ENCODE measurements at places on chromosomes 7 and 10.

DNA sequence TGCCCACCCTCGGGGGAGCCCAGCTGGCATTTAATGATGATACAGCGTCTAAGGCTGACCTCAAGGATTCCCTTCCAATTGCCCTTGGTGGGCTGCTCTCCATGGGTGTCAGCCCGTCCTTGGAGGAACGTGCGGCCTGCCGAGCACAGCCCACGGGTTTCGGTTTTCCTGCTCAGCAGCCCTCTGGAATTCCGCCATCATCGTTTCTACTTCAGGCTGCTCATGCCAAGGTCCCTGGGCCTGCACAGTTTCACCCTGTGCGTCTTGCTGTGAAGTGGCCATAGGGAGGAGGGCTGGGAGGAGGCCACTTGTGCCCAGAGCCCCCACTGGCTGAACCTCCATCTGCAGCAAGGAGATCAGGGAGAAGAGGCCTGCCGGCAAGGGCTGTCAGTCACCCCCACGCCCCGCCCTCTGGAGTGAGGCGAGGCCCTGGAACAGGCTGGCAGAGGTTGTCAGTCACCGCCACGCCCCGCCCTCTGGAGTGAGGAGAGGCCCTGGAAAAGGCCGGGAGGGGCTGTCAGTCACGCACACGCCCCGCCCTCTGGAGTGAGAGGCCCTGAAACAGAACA, 82.8 kb downstream of the CHST15 start:
- no peak for DNase-seq

GRCh38 chr7:133805426-133805825, 321.7 kb upstream of the LRGUK start:
- DNase-seq: no peak

DNA sequence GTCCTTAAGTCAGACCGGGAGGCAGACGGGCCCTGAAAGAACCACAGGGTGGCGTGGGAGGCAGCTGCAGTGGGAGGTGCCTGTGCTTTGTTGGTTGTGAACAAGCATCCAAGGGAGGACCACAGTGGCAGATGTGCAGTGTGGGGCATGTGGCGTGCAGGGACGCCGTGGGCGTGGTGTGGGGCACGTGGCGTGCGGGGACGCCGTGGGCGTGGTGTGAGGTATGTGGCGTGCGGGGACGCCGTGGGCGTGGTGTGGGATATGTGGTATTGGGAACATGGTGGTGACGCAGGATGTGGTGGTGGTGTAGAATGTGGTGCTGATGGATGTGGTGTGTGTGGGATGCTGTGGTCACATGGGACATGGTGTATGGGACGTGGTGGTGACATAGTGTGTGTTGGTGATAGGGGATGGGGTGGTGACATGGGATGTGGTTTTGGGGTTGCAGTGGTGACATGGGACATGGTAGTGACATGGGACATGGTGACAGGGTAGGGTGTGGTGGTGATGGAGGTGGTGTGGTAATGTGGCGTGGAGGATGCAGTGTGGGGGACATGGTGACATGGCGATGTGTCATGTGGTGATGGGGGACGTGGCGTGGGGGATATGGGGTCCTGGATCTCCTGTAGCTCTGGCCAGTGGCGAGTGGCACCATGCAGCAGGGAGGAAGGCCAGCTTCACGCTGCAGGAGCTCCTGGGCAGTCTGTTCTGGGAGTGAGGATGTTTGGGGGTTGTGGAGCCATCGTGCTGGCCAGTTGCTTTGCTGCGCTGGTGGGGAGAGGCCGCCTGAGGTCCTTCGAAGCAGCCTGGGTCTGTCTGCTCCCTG, 78.8 kb downstream of the INPP5A start:
- no peak for DNase-seq

DNA sequence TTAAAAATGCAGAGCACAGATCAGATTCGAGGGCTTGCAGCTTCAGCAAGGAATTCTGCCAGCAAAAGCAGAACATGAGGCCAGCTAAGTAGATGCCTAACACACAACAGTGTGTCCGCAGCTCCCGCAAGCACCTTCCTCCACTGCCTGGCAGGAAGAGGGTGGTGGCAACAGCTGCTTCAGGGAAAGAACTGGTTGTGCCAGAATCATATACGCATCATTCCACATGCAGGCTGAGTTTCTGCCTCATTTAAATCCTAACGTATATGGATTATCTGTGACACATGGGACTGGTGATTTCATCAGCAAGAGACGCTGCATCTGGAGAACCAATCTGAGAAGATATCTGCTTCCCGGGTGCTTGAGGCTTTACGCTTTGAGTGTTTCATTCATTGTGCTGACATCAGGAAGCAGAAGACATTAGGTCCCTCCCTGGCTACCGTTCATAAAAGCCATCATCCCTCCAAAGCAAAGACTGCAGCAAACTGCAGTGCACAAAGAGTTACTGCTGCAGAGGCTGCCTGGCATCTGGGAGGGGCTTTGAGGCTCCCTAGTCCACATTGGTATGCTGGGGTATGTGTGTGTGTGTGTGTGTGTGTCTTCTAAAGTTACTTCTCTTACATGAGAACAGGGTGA, 78.8 kb downstream of the FAM13C start:
- DNase-seq: no peak

GRCh38 chr10:44070282-44070681, 314.6 kb downstream of the CXCL12 start:
- no peak for DNase-seq

DNA sequence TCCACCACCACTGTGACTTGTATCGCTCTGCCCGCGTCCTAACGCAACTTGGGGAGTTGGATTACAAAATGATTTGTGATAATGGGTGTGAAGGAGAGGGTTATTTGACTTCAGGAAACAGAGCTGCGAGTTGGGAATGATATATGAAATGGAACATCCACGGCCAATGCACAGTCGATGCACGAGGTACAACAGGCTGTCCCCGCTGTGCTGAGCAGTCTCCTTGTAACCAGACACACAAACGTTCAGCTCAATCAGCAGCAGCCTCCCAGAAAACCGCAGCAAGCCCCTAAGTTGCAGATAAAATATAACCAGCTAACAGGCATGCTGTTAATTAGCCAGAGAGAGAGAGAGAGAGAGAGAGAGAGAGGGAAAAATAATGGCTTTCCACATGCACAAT, 332.7 kb upstream of the MGMT start:
- no peak for DNase-seq

DNA sequence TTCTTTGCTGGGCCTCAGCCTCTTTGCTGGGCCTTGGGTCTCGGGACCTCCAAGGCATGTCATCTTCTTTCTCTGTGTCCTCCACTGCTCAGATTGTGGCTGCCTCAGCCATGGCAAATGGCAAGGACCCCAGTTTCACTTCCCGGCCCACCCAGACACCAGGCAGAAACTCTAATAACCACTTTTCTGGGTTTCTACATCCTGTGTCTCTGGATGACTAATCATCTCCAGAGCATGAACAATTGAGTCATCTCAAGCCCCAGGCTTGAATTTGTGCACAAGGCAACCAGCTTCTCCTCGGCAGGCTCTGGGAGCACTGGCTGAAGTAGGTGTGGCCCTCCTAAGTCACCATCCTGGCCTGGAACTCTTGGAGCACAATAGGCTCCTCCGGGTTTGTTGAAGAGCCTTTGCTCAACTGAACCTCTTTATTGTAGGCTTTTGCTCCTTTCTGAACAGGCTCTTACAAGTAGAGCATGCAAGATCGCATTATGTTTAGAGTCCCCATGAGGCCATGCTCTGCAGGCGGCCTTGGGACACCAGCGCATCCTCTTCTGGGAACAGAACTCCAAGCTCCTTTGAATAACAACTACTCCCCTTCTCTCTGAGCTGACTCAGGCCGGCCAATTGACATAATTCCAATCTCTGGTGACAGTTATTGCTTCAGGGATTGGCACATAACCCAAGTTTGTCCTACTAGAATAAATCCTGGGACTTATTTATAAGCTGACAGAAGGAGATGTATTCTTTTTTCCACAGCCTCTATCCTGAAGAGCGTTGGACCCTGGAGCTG, 218.1 kb downstream of the WDR11 start:
- no peak for DNase-seq

DNA sequence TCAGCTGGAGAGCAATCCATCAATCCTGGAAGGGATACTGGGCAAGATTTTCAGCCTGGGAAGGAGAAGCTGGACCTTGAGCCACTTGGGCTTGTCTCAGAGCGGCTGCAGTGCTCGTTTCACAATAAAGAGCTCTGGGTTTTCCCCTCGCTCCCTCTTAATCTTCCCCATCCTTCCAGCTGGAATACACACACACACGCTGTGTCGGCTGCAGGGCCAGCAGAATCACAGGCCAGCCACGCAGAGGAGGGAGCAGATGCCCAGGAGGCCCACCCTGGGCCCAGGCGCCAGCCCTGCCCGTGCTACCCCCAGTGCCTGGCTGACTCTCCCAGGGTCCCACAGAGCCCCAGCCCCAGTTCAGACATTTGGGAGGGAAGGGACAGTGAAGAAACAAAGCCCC, 255.1 kb downstream of the TNS3 start:
- DNase-seq: no peak

DNA sequence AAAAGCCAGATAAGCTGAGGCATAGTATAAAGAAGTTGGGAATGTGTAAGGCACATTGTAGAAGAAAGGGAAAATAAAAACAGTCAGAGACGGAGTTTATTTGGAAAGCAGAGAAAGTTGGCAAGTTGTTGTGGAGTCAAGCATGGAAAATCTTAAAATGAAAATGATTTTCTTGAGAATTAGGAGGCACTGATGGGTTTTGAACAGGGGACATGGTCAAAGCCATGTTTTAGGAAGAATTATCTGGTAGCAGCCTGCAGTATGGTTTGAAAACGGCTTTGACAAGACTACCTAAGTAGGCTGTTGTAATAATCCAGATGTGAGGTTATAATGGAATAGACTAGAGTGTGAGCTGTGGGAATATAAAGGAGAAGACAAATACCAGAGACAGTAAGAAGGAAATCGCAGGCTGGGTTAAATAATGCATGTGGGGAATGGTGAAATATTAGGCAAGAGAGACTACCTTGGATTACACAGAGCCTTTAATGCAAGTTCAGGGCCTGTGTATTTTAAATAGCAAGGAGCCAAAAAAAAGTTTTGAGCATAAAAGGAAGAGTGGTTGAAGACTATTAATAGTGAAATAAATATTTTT, 130.4 kb upstream of the MEOX2 start:
- DNase-seq: no peak

- no peak for DNase-seq
Measured at GRCh38 chr10:119673271-119673670, 22.1 kb downstream of the BAG3 start.

- DNase-seq: no peak
Measured at GRCh38 chr7:129617652-129618051, 6.1 kb downstream of the NRF1 start.

DNA sequence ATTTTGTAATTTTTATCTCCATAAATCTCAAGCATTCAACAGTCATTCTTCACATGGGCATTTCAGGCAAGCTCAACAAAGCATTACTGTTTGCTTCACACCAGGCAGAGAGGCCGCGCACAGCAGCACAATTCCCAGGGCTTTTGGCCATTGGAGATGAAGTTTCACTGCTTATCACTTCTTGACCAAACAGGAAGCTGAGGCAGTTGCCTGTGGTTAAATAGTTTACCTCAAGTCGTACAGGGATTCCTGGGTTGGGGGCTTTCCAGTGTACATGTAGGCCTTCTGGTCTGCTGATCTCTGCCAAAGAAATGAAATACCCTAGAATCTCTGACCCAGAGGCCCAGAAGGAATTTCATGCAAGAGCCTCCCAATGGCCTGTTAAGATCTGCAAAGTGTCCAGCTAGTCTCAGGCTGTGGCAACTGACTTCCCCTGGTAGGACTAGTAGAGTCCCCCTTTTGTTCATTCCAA, 11.2 kb upstream of the PRDX3 start:
- DNase-seq: no peak

DNA sequence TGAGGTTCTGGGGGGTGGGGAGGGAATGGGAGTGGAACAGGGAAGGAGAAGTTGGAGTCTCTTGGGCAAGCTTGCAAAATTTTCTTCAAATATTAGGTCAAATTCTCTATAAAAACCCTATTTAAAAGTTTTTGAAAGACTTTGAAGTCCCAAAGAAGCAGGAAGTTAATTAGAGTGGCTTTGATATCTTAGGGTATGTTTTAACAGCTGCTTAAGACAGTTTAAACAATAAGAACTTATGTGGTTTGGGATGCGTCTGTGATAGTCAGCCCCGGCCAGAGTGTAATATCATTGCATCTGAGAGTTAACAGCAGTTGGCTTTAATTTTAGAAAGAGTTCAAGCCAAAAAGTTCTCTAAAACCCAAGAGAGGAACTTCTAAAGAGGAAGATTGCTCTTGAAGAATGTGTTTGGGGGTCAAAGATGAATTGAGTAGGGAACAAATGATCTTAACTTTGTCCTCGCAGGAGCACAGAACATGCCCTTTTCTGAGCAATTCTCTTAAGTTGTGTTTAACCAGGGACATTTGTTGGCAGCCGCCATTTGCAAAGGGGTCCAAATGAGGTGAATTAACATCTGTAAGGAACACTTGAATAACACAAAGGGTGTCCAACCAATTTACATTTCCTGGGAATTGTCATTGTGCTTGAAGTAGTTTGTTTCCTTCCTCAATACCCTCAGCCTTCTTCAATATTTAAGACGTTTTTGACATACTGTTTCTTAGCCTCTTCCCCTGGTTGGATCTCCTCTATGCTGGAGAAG, 182.4 kb downstream of the PTEN start:
- DNase-seq: no peak

GRCh38 chr10:45418849-45419675, 45.0 kb downstream of the ALOX5 start:
- no peak for DNase-seq

DNA sequence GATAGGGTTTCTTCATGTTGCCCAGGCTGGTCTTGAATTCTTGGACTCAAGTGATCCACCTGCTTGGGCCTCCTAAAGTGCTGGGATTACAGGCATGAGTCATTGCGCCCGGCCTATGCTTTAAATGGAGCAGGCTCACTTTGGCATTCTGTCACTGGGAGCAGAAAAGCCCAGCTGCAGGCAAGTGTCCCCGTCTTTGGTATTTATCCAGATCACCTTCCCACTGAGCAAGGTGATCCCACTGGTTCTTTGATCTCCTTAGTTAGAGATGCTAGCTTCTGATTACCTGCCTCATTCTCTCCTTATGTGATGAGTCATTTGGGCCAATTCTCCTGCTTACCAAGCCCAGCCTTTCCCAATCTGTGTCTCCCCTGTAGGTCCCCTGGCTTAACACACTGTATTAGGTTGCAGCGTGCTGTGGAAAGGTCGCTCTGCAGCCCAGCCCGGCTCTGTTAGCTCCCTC, 39.3 kb downstream of the SPDYE5 start:
- DNase-seq: no peak

DNA sequence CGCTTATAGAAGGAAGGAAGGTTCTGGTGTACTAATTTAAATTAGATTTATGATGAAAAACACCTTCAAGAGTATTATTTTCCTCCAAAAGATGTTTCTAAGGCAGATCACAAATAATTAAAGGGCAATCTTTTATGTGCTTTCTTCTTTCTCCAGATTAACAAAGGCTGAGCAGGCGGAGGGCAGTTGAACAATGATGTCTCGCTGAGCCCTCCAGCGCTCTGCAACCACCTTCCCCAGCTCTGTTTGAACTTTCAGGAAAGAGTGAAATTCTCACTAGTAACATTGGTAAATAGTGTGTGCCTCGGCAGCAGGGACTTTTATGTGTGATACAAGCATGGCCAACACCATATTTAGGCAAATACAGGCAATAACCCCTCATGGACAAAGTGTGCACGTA, 379.1 kb upstream of the MKI67 start:
- DNase-seq: no peak

GRCh38 chr10:605632-606325, 83.7 kb downstream of the DIP2C start:
- DNase-seq: no peak

Measured in NCI-H1092 (cell line).